CD4-positive, CD25-positive, alpha-beta regulatory T cell (primary cell): ENCODE measurements at places on chromosomes 13 and 19.

DNA sequence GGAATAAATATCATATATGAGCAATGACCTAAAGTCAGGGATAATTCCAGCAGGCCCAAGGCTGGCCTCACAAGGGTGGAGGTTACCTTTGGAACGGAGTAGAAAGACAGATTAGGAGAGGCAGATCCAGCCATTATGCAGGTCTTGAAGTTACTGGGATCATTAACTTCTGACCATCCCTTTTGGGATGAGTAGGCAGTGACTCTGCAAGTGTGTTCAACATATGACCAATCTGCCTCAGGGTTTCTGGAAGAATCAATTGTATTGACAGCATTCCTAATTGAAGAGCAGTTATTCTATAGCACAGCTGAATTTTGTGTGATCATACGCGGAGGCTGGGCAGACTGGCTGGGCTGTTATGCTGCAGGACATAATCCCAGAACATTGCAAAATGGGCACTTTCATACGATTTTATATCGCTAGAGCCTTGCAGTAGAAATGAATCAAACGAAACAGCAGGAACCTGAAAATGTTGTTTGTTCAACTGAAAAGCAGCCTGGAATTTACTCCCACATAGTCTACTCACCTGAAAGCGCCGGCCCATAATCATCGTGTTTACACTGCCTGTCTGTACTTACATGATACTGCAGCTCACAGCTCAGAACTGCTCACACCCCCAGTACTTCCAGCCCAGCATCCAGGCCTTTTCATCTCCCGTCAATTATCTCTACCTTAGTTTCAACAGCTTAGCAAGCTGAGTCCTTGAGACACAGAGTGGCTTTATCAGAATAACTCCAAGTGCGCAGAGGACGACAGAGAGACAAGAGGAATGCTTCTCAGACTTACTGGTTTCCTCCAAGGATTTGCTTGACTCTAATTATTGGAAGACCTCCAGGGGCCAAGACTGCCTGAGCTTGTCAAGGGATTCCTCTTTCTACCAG lies 556.1 kb downstream of the EFNB2 start:
- H3K4me3 ChIP-seq, result no peak overlapping the region
- H3K36me3 ChIP-seq, result no peaks in the 10 kb centered on the region
- H3K27me3 ChIP-seq, result no peaks in the 10 kb centered on the region

DNA sequence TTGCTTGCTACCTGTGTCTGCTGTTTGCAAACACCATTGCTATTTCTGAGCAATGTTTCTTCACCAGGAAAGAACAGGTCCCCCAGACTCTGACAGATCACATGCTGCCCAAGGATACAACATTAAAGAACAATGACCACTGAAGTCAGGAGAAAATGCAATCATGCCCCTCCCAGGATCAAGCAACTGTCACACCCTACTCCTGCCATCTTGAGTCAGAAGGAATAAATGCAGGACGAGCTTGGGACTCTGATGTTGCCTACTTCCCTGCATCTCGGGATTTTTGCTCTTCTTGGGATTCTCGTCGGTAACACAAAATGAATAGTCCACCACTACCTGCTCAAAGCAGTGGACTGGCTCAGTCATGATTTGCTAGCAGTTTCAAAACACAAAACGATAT lies 490.6 kb downstream of the COG6 start:
- no peak overlapping the region for H3K27ac ChIP-seq
- no peak for DNase-seq
- peaks cover 42% of the 10 kb centered on the region for H3K4me1 ChIP-seq
- H3K27me3 ChIP-seq, result no peaks in the 10 kb centered on the region
- H3K36me3 ChIP-seq, result no peaks in the 10 kb centered on the region
- H3K4me3 ChIP-seq, result peak overlapping the region; percentile 6

DNA sequence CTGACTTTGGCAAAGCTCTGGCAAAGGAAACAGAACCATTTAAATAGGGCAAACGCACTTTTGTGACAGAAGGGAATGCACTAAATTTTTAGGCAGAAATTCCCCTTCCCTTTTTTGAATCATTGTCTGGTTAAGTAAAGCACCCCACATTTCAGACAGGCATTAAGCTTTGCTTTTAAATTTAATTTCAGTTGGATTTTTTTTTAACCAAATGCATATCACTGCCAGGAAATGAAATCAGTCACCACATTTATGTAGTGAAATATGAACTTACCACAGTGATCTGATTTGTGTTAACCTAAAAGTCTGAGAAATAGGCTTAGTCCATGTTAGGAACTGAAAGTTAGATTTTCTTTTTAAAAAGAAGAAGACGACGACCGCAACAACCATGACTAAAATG lies 10.8 kb downstream of the GPR183 start:
- peak overlapping the region; percentile 79 for H3K27ac ChIP-seq
- H3K27me3 ChIP-seq, result no peaks in the 10 kb centered on the region
- H3K4me3 ChIP-seq, result peak overlapping the region; percentile 96
- H3K4me1 ChIP-seq, result peaks cover 79% of the 10 kb centered on the region

GRCh38 chr19:28126135-28126898 lies 1086.6 kb downstream of the UQCRFS1 start:
- no peaks in the 10 kb centered on the region for H3K4me1 ChIP-seq
- H3K27ac ChIP-seq, result no peak overlapping the region
- H3K27me3 ChIP-seq, result no peaks in the 10 kb centered on the region
- DNase-seq, result no peak
- no peaks in the 10 kb centered on the region for H3K36me3 ChIP-seq

- H3K27me3 ChIP-seq, result no peaks in the 10 kb centered on the region
- H3K4me1 ChIP-seq, result no peaks in the 10 kb centered on the region
- no peak for DNase-seq
- H3K36me3 ChIP-seq, result peaks cover 21% of the 10 kb centered on the region
Measured at GRCh38 chr13:21420706-21421105, 38.4 kb downstream of the ZDHHC20 start.

DNA sequence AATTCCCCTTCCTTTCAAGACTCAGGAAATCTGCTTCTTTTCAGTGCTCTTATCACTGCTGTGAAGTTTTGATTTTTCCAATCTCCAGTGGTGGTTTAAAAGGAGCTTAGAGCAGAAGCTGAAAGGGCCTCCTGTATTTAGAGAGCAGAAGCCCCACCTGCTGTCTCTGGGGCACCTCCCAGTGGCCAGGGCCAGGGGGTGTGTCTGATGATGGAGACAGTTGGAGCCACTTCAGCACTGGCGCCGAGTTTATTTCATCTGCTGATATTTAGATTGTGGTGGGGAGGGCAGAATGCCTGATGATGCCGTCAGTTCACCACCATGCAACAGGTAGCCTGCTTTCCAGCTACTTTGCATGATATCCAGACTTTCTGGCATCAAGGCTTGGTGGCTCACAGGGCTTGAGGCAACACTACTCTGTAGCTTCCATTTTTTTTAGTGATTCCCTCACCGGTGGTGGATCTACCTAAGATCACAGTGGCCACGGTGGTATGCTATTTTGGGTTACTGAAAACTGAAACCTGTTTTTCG lies 371.9 kb downstream of the KCNRG start:
- peak; percentile 11 for DNase-seq
- H3K36me3 ChIP-seq, result no peaks in the 10 kb centered on the region
- no peaks in the 10 kb centered on the region for H3K27me3 ChIP-seq
- no peak overlapping the region for H3K4me3 ChIP-seq
- H3K4me1 ChIP-seq, result no peaks in the 10 kb centered on the region

DNA sequence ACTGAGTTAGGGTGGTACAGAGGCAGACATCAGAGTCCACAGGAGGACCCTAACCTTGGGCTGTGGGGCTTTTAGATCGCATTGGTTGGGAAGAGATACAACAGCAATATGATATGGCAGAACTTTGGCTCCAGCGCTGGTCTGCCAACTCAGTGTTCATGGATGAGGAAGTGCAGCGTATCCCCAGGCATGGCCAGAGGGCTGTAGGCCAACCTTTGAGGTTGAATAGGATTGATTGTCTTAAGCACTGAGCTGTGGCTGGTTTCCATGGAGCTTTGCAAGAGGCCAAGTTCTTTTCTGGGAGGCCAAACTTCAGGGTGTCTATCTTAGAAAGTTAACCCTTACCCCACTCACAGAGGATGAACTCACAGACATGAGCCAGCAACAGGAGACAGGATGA lies 144.1 kb upstream of the TMTC4 start:
- no peak overlapping the region for H3K4me3 ChIP-seq
- no peaks in the 10 kb centered on the region for H3K4me1 ChIP-seq
- no peak for DNase-seq
- H3K27me3 ChIP-seq, result peaks cover 1% of the 10 kb centered on the region
- H3K36me3 ChIP-seq, result no peaks in the 10 kb centered on the region

DNA sequence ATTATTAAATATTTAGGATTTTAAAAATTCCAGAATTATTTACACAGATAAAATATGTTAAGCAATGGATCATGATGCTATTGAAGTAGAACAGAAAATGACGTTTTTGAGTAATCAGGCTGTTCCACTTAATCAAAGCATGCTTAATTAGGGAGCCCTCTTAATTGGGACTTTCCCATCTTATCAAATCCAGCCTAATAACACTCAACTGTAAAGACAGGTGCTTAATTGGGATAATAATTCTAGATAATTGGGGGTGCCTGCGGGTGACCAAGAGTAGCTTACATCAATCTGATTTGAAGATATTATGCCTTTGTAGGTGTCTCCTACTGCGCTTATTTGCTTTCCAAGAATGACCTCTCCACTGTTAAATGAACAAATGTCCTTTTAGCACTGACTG lies 742.2 kb upstream of the SLITRK6 start:
- no peak overlapping the region for H3K27ac ChIP-seq
- H3K27me3 ChIP-seq, result no peaks in the 10 kb centered on the region
- no peak for DNase-seq
- no peaks in the 10 kb centered on the region for H3K36me3 ChIP-seq
- H3K4me1 ChIP-seq, result no peaks in the 10 kb centered on the region
- H3K4me3 ChIP-seq, result no peak overlapping the region

- peaks cover 19% of the 10 kb centered on the region for H3K4me1 ChIP-seq
- no peaks in the 10 kb centered on the region for H3K27me3 ChIP-seq
- peak; percentile 69 for DNase-seq
- no peak overlapping the region for H3K27ac ChIP-seq
- H3K4me3 ChIP-seq, result no peak overlapping the region
Measured at GRCh38 chr19:18271433-18271841, 2.8 kb downstream of the IQCN start.

- H3K4me3 ChIP-seq, result no peak overlapping the region
- DNase-seq, result no peak
- no peaks in the 10 kb centered on the region for H3K4me1 ChIP-seq
- no peaks in the 10 kb centered on the region for H3K36me3 ChIP-seq
Measured at GRCh38 chr13:80048030-80048429, 292.9 kb downstream of the SPRY2 start.
